ENCODE measurements at places on chromosomes 13 and 19. TPM values are rescaled to one million over a fixed set of nuclear protein-coding genes. Genes with fewer than 3 reads are reported as not detected.

- H3K27ac ChIP-seq, result no peak overlapping the region
- H3K4me3 ChIP-seq, result no peak overlapping the region
- H3K4me1 ChIP-seq, result no peaks in the 10 kb centered on the region
- no peak for DNase-seq
Observed at GRCh38 chr19:1373042-1373533, 10.6 kb upstream of the NDUFS7 start.

GRCh38 chr13:47372751-47373150 is 475.9 kb upstream of the HTR2A start:
- no peaks in the 10 kb centered on the region for H3K27me3 ChIP-seq
- H3K4me3 ChIP-seq, result no peak overlapping the region
- no peak overlapping the region for H3K27ac ChIP-seq
- H3K36me3 ChIP-seq, result no peaks in the 10 kb centered on the region
- no peak for DNase-seq

The PPM1N gene
- total RNA-seq, result 0.42 TPM

- no peaks in the 10 kb centered on the region for H3K4me1 ChIP-seq
- H3K36me3 ChIP-seq, result peaks cover 98% of the 10 kb centered on the region
- DNase-seq, result no peak
- no peaks in the 10 kb centered on the region for H3K27me3 ChIP-seq
Observed at GRCh38 chr19:34459614-34460013, 21.9 kb upstream of the WTIP start.

- H3K4me3 ChIP-seq, result no peak overlapping the region
- H3K27ac ChIP-seq, result no peak overlapping the region
- no peaks in the 10 kb centered on the region for H3K4me1 ChIP-seq
- no peaks in the 10 kb centered on the region for H3K36me3 ChIP-seq
Observed at GRCh38 chr13:24719139-24719538, 38.9 kb downstream of the ATP12A start.

The NKG7 gene
- total RNA-seq, result not detected

The PNMA8C gene
- total RNA-seq, result not detected

DNA sequence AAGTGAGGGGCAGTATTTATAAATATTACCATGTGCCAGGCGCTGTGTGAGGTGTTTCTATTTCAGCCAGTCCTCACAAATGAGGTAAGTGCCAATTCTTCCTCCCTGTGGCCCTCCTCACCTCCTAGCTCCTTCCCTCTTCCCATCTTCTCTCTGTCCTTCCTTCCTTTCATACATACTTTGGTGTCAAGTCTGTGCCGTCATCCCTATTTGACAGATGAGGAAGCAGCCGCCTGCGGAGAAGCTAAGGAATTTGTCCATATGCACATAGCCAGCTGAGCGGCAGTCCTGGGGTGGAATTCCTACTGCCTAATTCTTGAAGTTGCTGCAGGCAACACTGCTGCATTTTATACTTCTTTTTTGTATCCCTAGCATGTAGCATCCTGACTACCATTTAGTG is 150.8 kb downstream of the B3GLCT start:
- no peak for DNase-seq
- no peak overlapping the region for H3K27ac ChIP-seq
- H3K4me1 ChIP-seq, result no peaks in the 10 kb centered on the region
- no peaks in the 10 kb centered on the region for H3K36me3 ChIP-seq

DNA sequence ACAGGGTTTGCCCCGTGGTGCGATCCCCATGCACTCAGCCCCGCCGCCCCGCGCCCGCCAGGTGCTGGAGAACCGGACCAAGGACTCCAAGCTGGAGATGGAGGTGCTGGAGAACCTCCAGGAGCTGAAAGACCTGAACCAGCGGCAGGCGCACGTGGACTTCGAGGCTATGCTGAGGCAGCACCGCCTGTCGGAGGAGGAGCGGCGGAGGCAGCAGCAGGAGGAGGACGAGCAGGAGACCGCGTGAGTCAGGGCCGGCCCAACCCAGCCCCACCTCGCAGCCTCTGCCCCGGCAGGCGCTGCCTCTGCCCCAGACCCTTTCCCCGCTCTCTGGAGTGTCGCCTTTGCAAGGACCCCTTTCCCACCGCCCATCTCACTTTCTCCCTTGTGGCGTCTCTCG is 11.3 kb downstream of the YJU2 start:
- no peaks in the 10 kb centered on the region for H3K4me1 ChIP-seq
- no peak overlapping the region for H3K27ac ChIP-seq
- no peak overlapping the region for H3K4me3 ChIP-seq
- H3K36me3 ChIP-seq, result peaks cover 97% of the 10 kb centered on the region
- no peaks in the 10 kb centered on the region for H3K27me3 ChIP-seq
- no peak for DNase-seq

DNA sequence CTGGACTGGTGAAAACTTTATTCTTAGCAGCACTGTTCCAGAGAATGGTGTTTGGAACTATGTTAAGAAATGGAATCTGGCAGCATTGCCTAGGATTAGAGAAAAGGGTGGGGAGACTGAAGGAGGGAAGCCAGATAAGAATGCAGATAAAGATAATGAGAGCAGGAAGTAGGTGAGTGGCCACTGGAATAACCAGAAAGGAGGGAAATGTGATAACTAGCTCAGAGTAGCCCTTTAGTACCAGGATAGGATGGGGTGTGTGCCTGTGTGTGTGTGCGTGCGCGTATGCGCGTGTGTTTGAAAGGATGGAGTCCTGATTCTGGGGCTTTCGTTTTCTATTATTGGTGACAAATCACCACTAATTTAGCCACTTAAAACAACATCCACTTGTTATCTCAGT is 33.4 kb upstream of the FRY start:
- H3K27ac ChIP-seq, result no peak overlapping the region
- no peaks in the 10 kb centered on the region for H3K27me3 ChIP-seq
- no peaks in the 10 kb centered on the region for H3K36me3 ChIP-seq
- H3K4me3 ChIP-seq, result no peak overlapping the region
- no peaks in the 10 kb centered on the region for H3K4me1 ChIP-seq

The LRRC25 gene
- not detected for total RNA-seq

- no peak overlapping the region for H3K4me3 ChIP-seq
- no peak overlapping the region for H3K27ac ChIP-seq
- H3K27me3 ChIP-seq, result no peaks in the 10 kb centered on the region
- DNase-seq, result no peak
- H3K4me1 ChIP-seq, result no peaks in the 10 kb centered on the region
- H3K36me3 ChIP-seq, result peaks cover 10% of the 10 kb centered on the region
Observed at GRCh38 chr19:10648360-10648759, 5.8 kb upstream of the ILF3 start.

- DNase-seq, result no peak
- H3K27ac ChIP-seq, result no peak overlapping the region
- H3K4me3 ChIP-seq, result peak overlapping the region; percentile 26
Observed at GRCh38 chr13:110559429-110559943, 2.0 kb downstream of the RAB20 start.

DNA sequence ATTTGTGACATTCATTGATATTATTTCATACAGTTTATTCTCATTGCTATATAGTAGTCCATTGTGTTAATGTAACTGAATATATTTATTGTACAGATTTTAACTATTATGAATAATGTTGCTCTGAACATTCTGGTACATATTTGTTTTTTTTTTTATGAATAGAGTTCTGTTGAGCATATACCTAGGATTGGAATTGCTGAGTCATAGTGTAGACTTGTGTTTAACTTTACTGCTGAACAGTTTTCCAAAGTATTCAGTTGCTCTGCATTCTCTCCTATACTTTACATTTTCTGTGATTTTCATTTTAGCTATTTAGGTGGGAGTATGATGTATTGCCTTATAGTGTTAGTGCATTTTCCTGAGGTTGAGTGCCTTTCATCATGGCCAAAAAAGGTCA is 97.5 kb downstream of the MAB21L1 start:
- H3K27ac ChIP-seq, result no peak overlapping the region
- H3K36me3 ChIP-seq, result no peaks in the 10 kb centered on the region
- no peak for DNase-seq
- no peaks in the 10 kb centered on the region for H3K27me3 ChIP-seq
- no peak overlapping the region for H3K4me3 ChIP-seq

The SIGLEC14 gene
- not detected for total RNA-seq

The GPR12 gene
- not detected for total RNA-seq

The FFAR2 gene
- not detected for total RNA-seq

DNA sequence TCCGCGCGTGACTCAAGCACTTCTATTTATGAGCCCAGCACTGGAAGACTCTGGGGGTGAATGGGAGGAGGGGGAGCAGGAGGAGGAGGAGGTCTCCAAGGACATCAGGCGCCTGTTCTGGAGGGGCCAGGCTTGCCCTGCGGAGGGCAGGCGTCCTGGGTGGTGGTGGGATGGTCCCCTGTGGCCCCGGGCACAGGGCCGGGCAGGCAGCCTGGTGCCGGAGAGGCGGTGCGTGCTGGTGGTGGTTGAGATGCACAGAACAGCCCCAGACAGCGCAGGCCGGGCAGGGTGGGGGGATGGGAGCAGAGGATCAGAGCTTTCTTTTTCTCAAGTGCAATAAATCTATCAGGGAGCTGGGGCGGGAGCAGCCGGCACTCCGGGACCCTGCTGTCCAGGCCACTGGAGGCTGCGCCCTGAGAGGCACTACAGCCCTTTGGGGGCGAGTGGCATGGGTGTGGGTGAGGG is 14.0 kb downstream of the NKPD1 start:
- H3K4me1 ChIP-seq, result peaks cover 5% of the 10 kb centered on the region
- no peak overlapping the region for H3K4me3 ChIP-seq
- no peak for DNase-seq
- no peaks in the 10 kb centered on the region for H3K27me3 ChIP-seq
- H3K36me3 ChIP-seq, result peaks cover 22% of the 10 kb centered on the region
- H3K27ac ChIP-seq, result no peak overlapping the region

The KRTDAP gene
- total RNA-seq, result not detected

DNA sequence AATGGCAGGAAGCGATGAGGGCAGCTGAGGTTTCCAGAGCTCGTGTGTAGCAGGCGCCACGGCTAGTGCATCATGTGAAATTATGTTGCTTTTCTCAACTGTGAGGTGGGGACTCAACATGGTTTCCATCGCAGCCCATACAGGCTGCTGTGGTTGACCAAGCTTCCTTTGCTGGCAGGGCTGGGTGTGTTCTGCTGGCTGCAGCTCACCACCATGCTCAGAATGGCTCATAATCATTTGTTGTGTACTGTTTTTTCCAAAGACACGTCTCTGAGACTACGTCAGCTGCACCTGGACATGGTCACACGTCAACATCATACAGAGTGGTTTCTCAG is 16.1 kb upstream of the RASA3 start:
- peaks cover 5% of the 10 kb centered on the region for H3K4me1 ChIP-seq
- DNase-seq, result no peak
- H3K4me3 ChIP-seq, result no peak overlapping the region
- no peak overlapping the region for H3K27ac ChIP-seq
- peaks cover 10% of the 10 kb centered on the region for H3K27me3 ChIP-seq

The MEDAG gene
- total RNA-seq, result not detected

The CYP2S1 gene
- not detected for total RNA-seq

DNA sequence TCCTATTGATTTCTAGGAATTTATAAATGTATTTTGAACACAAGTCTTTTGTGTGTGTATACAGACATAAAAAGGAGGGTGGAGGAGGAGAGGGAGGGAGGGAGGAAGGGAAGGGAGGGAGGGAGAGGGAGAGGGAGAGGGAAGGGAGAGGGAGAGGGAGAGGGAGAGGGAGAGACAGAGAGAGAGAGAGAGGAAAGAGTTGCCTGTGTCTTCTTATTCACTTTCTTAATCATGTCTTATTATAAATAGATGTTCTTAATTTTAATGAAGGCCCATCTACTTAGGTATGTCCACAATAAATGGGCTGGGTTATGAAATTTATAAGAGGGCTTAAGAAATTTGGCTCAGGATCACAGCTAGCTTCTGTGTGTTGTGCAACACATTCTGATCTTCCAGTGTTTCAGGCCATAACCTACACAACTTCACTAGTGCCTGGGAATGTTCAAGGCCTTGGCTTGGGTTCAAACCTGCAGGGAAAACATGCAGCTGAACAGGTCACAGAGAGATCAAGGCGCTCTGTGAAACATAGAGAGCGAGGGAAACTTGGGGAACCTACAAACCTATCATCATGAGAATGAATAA is 39.3 kb downstream of the ZNF45 start:
- no peak overlapping the region for H3K4me3 ChIP-seq
- peak; percentile 41 for DNase-seq
- peaks cover 7% of the 10 kb centered on the region for H3K36me3 ChIP-seq
- no peaks in the 10 kb centered on the region for H3K27me3 ChIP-seq
- H3K27ac ChIP-seq, result no peak overlapping the region

DNA sequence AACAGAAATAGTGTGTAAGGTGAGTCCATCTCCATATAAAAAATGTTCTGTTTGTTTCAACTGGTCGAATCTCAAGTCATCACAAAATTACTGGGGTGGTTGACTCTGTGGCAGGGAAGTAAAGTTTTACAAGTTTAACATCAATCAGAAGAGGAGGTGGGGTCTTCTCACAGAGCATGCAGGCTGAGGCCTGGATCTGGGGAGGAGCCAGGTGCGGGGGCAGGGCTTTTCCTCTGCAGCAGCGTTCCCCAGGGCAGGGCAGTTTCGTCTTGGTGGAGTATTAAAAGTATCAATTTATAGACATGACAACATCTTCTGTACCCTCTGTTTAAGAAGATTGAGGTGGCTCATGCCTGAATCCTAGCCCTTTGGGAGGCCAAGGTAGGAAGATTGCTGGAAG is 68.8 kb downstream of the SLC7A9 start:
- no peaks in the 10 kb centered on the region for H3K36me3 ChIP-seq
- DNase-seq, result no peak
- no peak overlapping the region for H3K27ac ChIP-seq

DNA sequence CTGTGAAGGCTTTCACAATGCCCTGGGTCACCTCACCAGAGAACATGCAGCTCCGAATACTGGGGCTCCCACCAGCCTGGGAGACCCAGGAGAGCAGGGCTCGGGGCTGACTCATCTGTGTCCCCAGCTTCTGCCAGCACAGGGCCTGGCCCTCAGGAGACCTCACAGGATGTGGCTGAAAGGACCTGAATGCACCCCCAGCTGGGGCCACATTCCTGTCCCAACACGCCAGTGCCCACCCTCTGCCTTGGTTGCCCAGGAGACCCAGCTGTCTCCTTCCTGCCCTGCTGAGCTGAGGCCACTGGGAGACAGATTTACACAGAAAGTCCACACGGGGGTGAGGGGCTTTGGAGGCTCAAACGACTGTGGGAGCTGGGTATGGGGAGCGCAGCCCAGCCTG is 11.9 kb downstream of the BCAT2 start:
- peak overlapping the region; percentile 9 for H3K27ac ChIP-seq
- peaks cover 4% of the 10 kb centered on the region for H3K36me3 ChIP-seq
- DNase-seq, result peak; percentile 45
- H3K27me3 ChIP-seq, result no peaks in the 10 kb centered on the region

The PRR22 gene
- 6.4 TPM for total RNA-seq

Measured in MCF 10A (cell line).